ENCODE measurements at places on chromosomes 5 and 9. TPM values are rescaled to one million over a fixed set of nuclear protein-coding genes. Genes with fewer than 3 reads are reported as not detected.

The MLANA gene
- total RNA-seq, result not detected

The IL13 gene
- total RNA-seq, result not detected

The SKP1 gene
- 368 TPM for total RNA-seq

The TMC1 gene
- total RNA-seq, result 0.13 TPM

The SECISBP2 gene
- total RNA-seq, result 88.1 TPM

The HRH2 gene
- 0.44 TPM for total RNA-seq

The CTSV gene
- total RNA-seq, result 3.4 TPM

The SHISAL2B gene
- not detected for total RNA-seq

The NACC2 gene
- 33.6 TPM for total RNA-seq

The ARL15 gene
- 23.2 TPM for total RNA-seq

The PHAX gene
- 42.0 TPM for total RNA-seq

The FOXD4L6 gene
- not detected for total RNA-seq

The ZDHHC11 gene
- total RNA-seq, result 0.54 TPM

The LRRC19 gene
- total RNA-seq, result not detected
